Glutamatergic neuron (in vitro differentiated cells): ENCODE measurements at places on chromosomes 6 and 20. TPM values are rescaled to one million over a fixed set of nuclear protein-coding genes. Genes with fewer than 3 reads are reported as not detected.

TNNC2 gene
- total RNA-seq: 0.64 TPM

NXT1 gene
- 12.6 TPM for total RNA-seq

TPX2 gene
- total RNA-seq: 44.7 TPM

TFAP2D gene
- total RNA-seq: not detected

SYTL3 gene
- total RNA-seq: 2.8 TPM

EFCAB8 gene
- total RNA-seq: not detected

FAM184A gene
- total RNA-seq: 20.0 TPM

AVP gene
- not detected for total RNA-seq

C6orf163 gene
- total RNA-seq: 8.2 TPM

ADAM33 gene
- total RNA-seq: 0.27 TPM

ERVFRD-1 gene
- not detected for total RNA-seq

SLC24A3 gene
- total RNA-seq: 9.7 TPM

ID4 gene
- 6.3 TPM for total RNA-seq
